ENCODE measurements at places on chromosomes 5 and 9. TPM values are rescaled to one million over a fixed set of nuclear protein-coding genes. Genes with fewer than 3 reads are reported as not detected.

DNA sequence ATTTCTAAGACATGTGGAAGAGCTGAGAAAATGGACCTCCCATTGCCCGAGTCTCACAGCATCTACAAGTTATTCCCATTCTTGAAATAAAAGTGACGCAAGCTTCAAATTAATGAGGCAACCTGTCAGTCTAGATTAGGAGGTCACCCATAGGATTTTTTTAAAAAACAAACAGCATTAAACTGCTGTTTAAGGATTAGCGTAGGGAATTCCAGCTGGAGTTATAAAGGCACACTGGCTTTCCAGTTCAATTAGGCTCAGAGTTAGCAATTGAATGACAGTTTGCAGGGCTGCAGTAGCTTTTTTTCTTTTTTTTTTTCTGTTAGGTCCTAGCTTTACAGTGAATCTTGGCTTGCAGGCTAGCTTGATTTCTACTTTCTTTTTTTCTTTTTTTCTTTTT, 16.2 kb downstream of the PRKACG start:
- no peak for DNase-seq

GRCh38 chr5:28284788-28285187, 1246.4 kb upstream of the CDH9 start:
- DNase-seq = no peak

DNA sequence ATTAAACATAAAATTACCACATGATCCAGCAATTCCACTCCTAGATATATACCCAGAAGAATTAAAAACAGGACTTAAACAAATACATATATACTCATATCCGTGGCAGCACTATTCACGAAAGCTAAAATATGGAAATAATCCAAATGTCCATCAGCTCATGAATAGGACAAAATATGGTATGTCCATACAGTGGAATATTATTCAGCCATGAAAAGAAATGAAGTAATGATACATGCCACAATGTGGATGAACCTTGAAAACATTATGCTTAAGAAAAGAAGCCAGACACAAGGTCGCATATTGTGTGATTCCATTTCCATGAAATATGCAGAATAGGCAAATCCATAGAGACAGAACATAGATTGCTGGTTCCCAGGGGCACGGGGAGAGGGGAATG, 24.8 kb upstream of the AFAP1L1 start:
- no peak for DNase-seq

- no peak for DNase-seq
These were observed 70.5 kb downstream of the HSD17B4 start for GRCh38 chr5:119522841-119523240.

DNA sequence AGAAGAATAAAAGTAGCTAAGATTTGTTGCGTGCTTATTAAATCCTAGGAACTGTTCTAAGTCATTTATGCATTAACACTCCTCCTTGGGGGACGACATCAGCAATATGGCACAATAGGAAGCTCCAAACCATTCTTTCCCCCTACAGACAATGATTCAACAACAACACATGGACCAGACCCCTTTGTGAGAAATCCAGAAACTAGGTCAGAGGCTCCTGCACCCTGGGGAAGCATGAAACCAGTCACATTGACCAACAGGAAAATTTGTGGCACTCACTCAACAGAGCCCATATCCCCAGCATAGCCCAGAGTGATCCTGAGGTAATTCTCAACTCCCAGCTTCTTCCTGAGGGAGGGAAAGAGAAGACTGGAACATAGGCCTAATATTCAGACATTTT, 294.4 kb downstream of the HINT1 start:
- DNase-seq = no peak

DNA sequence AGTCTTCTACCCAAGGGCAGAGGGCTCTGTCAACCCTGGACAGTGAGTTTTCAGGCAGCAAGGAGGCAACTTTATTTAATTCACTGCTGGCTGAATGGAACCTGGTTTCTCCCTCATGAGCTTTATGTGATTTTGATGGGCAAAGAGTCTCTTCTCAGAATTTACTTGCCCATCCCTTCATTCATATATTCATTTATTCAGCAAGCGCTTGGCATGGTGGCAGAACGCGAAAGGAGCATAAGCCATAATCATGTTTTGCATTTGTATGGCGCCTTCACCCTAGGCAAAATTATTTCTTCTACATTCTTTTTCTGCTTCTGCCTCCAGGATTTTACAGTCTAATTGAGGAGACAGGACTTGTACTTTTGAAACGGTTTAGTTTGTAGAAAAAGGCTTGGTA, 8.0 kb downstream of the DELE1 start:
- DNase-seq = no peak

DNA sequence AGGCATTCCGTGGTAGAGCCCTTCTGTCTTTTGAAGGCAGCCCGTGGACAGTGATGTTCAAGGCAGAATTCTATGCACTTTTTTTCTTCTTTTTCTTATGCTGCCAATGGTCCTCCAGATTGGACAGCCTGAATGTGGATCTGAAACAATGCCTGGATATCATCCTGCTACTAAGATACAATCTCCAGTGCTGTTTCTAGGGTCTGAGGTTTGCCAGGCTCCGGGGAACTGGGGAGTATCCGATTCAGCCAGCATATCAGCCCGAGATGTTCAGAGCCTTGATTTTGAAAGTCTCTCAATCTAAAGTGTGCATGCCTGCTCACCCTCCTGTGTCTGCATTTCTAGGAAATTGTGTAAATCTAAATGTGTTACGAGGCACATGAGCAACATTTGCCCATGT, 103.8 kb upstream of the WWC1 start:
- DNase-seq = no peak

DNA sequence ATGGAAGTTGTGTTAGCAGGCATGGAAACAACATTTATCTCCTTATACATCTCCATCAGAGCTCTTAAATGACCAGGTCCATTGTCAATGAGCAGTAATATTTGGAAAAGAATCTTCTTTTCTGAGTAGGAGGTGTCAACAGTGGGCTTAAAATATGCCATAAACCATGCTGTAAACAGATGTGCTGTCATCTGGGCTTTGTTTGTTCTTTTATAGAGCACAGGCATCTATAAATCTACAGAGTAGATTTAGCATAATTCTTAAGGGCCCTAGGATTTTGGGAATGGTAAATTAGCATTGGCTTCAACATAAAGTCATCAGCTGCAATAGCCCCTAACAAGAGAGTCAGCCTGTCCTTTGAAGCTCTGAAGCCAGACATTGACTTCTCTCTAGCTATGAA, 7.7 kb upstream of the HRCT1 start:
- DNase-seq = no peak

DNA sequence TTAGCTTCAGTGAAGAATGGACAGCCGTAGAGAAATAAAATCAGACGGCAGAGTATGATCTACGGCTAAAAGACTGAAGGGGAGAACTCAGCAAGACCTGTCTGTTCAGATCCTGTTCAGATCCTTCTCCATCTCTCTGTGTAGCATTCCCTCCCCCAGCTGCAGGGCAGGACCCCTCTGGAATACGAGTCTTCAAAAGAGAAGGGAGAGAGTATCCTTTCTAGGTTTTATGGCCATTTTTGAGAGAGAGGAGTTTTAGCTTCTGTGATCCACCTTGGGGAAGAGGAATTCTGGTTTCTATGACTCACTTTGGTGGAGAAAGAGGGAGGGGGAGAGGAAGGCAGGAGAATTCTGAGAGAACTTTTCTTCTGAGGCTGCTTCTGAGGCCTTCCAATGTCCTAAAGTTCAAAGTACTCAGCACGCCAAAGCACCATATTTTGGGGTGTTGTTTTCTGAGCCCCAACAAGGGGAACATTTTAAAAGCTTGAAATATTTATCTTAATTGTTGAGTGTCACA, 194.4 kb upstream of the TLE4 start:
- DNase-seq = no peak

- DNase-seq = no peak
These were observed 261.6 kb downstream of the NFIB start for GRCh38 chr9:14052359-14052758.

GRCh38 chr9:69871118-69871834, 50.7 kb downstream of the CFAP95 start:
- DNase-seq = no peak

DNA sequence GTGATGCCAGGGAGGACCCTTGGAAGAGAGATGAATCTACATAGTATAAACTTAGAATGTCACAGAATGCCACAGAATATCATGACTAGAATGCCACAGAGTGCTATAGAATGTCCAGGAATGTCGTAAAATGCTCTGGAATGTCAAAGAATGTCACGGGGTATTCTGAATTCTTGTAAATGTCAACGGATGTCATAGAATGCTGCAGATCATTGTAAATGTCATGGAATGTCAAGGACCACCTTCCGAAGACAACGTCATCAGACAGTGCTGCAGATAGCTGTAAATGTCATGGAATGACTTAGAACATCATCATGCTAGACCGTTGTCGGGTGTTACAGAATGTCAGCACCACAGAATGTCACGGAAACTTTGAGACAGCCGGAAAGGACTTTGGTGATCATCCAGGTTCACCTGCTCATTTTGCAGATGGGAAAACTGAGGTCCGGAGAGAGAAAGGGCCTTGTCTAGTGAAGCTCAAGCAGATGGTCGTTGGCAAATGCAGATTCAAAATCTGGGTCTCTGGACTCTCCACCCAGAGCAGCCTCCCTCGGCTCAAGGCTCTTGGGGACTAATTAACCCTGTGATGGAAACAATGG, 117.1 kb downstream of the LHX2 start:
- no peak for DNase-seq

- no peak for DNase-seq
These were observed 3.7 kb upstream of the DOLPP1 start for GRCh38 chr9:129077236-129077635.

GRCh38 chr9:91995000-91995655, 45.1 kb upstream of the ROR2 start:
- no peak for DNase-seq

GRCh38 chr9:14441976-14442651, 128.2 kb upstream of the NFIB start:
- DNase-seq = no peak

The STOM gene
- 49.8 TPM for total RNA-seq

The SLC1A3 gene
- total RNA-seq = 3.4 TPM

The SLC30A5 gene
- 32.2 TPM for total RNA-seq

The FBP2 gene
- not detected for total RNA-seq

The AOPEP gene
- 14.4 TPM for total RNA-seq

The ELOVL7 gene
- total RNA-seq = 0.95 TPM

The MARCOL gene
- not detected for total RNA-seq

The ITGA2 gene
- 0.13 TPM for total RNA-seq

The THG1L gene
- total RNA-seq = 26.5 TPM

The C9orf153 gene
- 0.18 TPM for total RNA-seq

The NUTM2G gene
- total RNA-seq = not detected
